ENCODE measurements at places on chromosomes 16 and 17. TPM values are rescaled to one million over a fixed set of nuclear protein-coding genes. Genes with fewer than 3 reads are reported as not detected.
A peak's percentile ranks its signal among the peaks of the same experiment; 100 is the strongest.

DNA sequence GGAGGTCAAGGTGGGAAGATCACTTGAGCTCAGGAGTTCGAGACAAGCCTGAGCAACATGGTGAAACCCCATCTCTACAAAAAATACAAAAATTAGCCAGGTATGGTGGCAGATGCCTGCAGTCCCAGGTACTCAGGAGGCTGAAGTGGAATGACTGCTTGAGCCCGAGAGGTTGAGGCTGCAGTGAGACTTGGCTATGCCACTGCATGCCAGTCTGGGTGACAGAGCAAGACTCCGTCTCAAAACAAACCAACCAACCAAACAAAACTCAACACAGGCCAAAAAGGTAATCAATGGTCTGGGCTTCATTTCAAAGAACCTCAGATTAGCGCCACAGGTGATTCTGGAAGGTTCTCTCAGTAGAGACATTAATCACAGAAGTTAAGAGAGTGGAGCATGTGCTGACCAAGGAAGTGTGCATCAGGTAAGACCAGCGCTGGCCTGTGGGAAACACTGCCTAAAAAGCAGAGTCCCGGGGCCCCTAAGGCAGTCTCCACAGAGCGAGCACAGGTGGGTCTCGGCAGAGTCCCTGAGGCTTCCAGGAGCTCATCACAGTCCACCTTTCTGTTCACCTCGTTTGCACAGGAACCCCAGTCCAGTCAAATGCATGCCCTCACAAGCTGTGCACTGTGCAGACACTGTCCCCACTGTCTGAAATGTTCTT, 71.5 kb upstream of the TRAP1 start:
- DNase-seq, result no peak

GRCh38 chr16:9112166-9112843, 20.9 kb downstream of the HAPSTR1 start:
- DNase-seq, result no peak

GRCh38 chr16:526181-527014, 1.1 kb upstream of the CAPN15 start:
- DNase-seq, result peak; percentile 41

DNA sequence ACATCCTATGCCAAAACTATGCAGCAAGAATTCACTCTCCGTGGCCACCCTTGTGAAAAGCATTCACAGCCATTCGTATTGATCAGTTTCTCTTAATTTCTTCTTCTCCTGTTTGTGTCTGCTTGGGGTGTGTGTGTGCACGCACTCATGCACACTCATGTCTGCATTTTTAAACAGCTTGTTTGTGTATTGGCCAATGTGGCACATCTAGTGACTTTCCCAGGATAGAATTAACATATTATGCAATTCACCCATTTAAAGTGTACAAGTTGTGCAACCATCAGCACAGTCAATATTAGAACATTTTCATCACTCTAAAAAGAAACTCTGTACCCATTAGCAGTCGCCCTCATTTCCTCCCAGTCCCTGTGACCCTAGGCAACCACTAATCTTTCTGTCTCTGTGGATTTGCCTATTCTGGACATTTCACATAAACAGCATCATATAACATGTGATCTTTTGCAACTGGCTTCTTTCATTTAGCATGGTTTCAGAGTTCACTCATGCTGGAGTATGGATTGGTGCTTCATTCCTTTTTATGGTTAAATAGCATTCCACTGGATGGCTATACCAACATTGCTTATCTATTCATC, 20.1 kb downstream of the IRX3 start:
- no peak for DNase-seq

DNA sequence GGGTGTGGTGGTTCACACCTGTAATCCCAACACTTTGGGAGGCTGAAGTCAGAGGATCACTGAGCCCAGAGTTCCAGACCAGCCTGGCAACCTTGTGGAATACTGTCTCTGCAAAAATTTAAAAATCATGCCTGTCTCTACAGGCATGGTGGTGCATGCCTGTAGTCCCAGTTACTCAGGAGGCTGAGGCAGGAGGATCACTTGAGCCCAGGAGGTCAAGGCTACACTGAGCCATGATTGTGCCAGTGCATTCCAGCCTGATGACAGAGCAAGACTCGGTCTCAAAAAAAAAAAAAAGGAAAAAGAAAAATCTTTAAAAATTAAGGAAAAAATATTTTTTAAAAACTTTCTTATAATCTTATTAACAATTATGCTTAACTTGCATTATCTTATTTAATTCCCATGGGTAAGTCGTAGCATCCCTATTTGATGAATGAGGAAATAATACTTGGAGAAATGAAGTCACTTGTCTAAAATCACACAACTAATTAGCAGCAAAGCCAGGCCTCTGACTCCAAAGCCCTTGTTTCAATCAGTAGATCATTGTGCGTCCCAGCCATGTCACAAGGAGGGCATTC, 13.6 kb downstream of the MFSD11 start:
- no peak for DNase-seq

- no peak for DNase-seq
Measured at GRCh38 chr16:119835-120491, 18.5 kb downstream of the NPRL3 start.

GRCh38 chr16:57798267-57798810, 4.0 kb downstream of the KIFC3 start:
- DNase-seq, result no peak

DNA sequence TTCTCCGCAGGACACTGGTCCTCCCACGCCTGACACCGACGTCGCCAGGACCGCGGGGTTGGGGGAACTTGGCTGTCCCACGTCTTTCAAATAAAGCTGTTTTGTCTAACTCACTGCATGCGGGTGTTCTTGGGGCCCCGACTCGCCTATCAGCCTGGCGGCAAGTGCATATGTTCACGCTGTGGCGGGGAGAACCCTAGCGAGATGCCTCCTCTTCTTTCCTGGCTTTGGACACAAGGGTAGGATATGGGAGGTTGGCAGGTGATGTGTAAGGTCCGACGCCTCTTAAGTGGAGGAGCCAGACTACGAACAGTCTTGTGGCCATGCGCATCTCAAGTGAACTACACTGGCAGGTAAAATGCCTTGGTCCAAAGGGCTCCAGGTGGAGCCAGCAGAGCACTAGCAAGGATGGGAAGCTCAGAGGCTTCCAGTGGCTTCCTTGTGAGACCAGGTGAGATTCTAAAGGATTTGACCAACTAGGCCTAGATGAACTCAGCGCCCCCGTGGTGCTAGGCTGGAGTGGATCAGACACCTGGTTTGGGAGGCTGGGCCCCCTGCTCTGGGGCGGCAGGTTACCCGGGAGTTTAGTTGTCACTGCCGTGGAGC, 873 bp upstream of the RPS2 start:
- DNase-seq, result no peak

DNA sequence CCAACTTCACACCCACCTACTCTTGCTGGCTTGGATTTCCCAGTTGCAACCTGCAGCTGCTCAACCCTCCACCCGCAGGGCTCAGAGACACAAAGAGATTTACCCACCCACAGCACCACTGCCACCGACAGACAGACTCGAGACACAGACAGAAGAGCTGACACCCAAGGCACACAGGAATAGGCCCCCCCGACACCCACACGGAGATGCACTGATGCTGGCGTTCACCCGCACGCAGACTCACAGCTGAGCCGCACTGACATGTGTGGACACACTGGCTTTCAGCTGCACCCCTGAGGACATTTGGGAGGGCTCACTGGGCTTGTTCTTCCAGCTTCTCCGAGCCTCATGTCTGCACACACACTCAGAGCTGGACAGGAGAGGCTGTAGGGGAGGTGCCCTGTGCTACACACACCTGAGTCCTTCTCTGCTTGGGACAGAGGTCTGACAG, 8.2 kb downstream of the STX1B start:
- DNase-seq, result no peak

GRCh38 chr16:27107185-27107592, 40.5 kb downstream of the C16orf82 start:
- DNase-seq, result no peak

DNA sequence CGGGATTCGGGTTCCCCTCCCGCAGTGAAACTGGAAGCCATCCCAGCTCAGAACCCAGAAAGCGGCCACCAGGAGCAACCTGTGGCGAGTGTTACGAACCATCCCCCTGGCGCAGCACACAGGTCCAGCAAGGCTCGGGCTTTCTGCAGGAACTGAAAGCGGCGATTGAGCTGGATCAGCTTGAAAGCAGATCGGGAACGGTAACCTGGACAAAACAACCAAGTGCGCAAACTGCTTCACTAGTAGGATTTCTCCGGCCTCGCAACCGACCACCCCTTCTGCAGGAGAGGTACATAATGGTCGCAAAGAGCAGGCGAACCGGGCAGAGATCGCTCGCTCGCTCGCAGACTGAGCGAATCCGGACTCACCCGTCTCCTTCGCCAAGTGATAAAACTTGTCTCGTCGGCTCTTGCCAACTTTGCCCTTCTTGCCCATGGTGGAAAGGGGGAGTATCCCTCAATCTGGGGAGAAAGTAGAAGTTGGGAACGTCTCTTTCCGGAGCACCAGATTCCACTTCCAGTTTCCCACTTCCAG, 696 bp upstream of the PSMC5 start:
- DNase-seq, result no peak

DNA sequence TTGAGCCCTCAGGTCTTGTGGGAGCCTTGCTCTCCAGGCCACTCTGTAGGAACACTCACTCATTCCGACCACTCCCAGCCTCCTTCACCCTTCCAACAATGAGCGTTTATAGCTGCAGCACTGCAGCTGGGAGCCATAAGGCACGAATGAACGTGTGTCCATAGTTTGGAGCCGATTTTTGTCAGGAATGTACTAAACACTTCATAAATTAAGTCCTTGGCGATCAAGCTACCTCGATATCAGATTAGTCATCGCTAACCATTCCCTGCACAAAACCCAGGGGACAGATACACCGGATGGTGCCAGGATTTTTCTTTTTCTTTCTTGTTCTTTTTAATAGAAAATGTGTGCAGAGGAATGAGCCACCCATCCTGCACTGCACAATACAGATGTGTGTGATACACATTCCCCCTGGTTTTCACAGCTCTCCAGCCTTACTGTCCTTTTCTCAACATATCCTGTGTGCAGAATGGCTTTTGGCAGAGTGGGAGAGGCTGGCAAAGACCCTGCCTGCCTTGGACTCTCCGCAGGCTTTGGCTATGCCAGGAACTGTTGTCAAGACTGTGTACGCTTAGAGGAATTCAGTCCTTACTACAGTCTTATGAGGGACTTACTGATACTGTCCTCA, 68.4 kb upstream of the ELAC2 start:
- DNase-seq, result no peak

- DNase-seq, result no peak
Measured at GRCh38 chr17:57518587-57519581, 226.2 kb downstream of the CCDC182 start.

GRCh38 chr17:80724775-80725266, 180.2 kb downstream of the RPTOR start:
- no peak for DNase-seq

DNA sequence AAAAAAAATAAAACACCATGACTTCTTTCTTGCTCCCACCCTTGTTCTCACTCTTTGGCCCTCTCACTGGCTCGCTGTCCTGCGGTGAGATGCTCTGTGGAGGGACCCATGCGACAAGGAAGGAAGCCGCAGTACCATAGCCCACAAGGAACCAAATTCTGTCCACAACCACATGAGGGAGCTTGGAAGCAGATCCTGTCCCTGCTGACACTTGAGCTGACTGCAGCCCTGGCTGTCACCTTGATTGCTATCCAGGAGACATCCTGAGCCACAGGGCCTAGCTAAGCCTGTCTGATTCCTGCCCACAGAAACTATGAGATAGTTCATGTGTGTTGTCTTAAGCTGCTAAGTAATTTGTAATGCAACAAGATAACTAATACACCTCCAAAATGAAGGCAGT, 4.8 kb upstream of the MT2A start:
- DNase-seq, result no peak

DNA sequence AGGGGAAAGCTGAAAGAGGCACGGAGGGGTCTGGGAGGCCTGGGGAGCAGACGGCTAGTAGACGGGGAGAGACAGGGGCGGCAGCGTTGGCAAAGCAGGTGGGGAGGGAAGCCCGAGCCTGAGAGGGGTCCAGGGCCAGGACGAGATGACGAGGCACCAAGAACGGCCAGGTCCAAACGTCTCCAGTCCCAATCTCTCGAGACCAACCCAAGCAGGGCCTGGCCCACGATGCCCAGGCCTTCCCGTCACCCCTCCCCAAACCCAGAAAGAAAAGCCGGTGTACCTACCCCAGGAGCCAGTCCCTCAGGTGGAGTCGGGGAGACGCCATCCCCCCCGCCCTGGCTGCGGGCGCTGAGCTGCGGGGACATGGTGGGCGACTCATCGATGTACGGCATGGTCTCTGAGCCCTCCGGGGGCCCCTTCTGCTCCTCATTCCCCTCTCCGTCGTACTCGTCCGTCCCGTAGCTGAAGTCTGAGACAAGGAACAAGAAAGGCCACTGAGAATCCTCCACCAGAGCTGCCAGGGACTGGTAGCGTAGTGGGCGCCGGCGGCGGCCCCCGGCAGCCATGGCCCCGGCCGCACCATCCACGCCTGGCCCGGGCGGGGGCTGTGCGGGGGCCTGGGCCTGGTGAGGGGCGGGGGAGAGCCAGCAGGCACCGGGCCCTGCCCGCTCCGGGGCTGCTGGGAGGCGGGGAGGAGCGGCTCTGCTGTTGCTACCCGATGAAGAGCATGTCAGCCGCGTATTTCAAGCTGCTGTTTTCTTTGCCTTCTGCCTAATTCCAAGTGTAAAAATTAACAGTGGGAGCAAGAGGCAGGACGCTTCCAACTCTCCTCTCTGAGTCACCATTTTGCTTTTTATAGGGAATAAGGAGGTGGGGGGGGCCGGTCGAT, 54.6 kb downstream of the ABR start:
- DNase-seq, result no peak

- DNase-seq, result no peak
Measured at GRCh38 chr16:84359326-84359725, 9.0 kb upstream of the ATP2C2 start.

DNA sequence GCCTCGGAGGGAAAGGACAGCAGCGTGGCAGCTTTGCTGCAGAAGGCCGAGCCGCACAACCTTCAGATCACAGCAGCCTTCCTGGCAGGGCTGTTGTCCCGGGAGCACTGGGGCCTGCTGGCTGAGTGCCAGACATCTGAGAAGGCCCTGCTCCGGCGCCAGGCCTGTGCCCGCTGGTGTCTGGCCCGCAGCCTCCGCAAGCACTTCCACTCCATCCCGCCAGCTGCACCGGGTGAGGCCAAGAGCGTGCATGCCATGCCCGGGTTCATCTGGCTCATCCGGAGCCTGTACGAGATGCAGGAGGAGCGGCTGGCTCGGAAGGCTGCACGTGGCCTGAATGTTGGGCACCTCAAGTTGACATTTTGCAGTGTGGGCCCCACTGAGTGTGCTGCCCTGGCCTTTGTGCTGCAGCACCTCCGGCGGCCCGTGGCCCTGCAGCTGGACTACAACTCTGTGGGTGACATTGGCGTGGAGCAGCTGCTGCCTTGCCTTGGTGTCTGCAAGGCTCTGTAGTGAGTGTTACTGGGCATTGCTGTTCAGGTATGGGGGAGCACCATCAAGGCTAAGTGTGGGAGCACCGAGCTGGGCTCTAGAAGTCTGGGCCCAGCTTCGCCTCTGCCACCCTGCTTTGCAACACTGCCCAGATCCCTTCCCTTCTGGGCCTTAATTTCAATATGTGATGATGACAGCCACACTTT, 18.6 kb downstream of the NOD2 start:
- no peak for DNase-seq

The GPRC5B gene
- total RNA-seq, result 0.30 TPM

The CFAP97D1 gene
- total RNA-seq, result not detected

The CACNG5 gene
- total RNA-seq, result not detected

The NOTUM gene
- 0.36 TPM for total RNA-seq

The KRT33A gene
- total RNA-seq, result not detected

The PLCG2 gene
- total RNA-seq, result 8.1 TPM

The TBC1D3E gene
- total RNA-seq, result not detected

The CES3 gene
- 0.43 TPM for total RNA-seq

The CACNG3 gene
- not detected for total RNA-seq

The TOM1L1 gene
- 1.0 TPM for total RNA-seq

Measured in activated naive CD8-positive, alpha-beta T cell treated with anti-CD3 and anti-CD28 coated beads for 36 hours (primary cell).